CD4-positive, CD25-positive, alpha-beta regulatory T cell (primary cell): ENCODE measurements at places on chromosomes 16 and 17.

GRCh38 chr17:75664099-75664549, 2.8 kb downstream of the RECQL5 start:
- DNase-seq, result no peak

- no peak for DNase-seq
These were observed 56.5 kb upstream of the CLEC18A start for GRCh38 chr16:69894676-69895075.

DNA sequence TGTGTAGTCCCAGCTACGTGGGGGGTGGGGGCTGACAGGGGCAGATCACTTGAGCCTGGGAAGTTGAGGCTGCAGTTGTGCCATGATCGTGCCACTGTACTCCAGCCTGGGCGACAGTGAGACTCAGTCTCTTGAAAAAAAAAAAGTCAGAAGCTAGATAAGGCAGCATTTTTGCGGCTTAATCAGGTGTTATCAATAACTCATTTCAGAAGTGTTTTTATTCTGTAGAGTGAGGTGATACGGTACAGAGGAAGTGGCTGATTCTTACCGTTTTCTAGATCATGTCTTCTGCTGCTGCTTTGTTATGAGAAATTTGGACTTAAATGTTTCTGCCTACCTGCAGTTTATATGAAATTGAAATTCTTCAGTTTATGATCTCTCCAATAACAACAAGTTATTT, 18.6 kb downstream of the ZC3H18 start:
- peak; percentile 69 for DNase-seq

GRCh38 chr16:1713933-1714332, 7.9 kb downstream of the MAPK8IP3 start:
- DNase-seq, result no peak

- no peak for DNase-seq
These were observed 36.9 kb upstream of the WSB1 start for GRCh38 chr17:27257031-27257357.

- DNase-seq, result no peak
These were observed 12.4 kb downstream of the SNTB2 start for GRCh38 chr16:69199382-69199781.
